ENCODE measurements at places on chromosomes 11 and 22. TPM values are rescaled to one million over a fixed set of nuclear protein-coding genes. Genes with fewer than 3 reads are reported as not detected.

OR52I1 gene
- polyA plus RNA-seq = not detected

KRTAP5-11 gene
- 0.28 TPM for polyA plus RNA-seq

P4HA3 gene
- polyA plus RNA-seq = 0.38 TPM

NEFH gene
- 0.23 TPM for polyA plus RNA-seq

OR8K5 gene
- polyA plus RNA-seq = not detected

RIMBP3B gene
- not detected for polyA plus RNA-seq

OR4A16 gene
- not detected for polyA plus RNA-seq

SPDYC gene
- polyA plus RNA-seq = not detected

DGAT2 gene
- polyA plus RNA-seq = 3.0 TPM

GDPD4 gene
- not detected for polyA plus RNA-seq

NPAS4 gene
- 0.63 TPM for polyA plus RNA-seq

FUT4 gene
- 2.4 TPM for polyA plus RNA-seq

ALKBH3 gene
- 29.1 TPM for polyA plus RNA-seq

CALCA gene
- polyA plus RNA-seq = 0.12 TPM

SLC15A3 gene
- 5.8 TPM for polyA plus RNA-seq

SAA4 gene
- polyA plus RNA-seq = not detected

MUC5AC gene
- polyA plus RNA-seq = 0.02 TPM

DDTL gene
- 2.8 TPM for polyA plus RNA-seq

TSSK2 gene
- polyA plus RNA-seq = 0.31 TPM

TRIM77 gene
- polyA plus RNA-seq = not detected

RTL10 gene
- 11.5 TPM for polyA plus RNA-seq

MPEG1 gene
- 0.92 TPM for polyA plus RNA-seq

CAPN1 gene
- 144 TPM for polyA plus RNA-seq

OR5A2 gene
- not detected for polyA plus RNA-seq
